NB4 (cell line): ENCODE measurements at places on chromosomes 1 and 21.

GRCh38 chr1:243710467-243710866, 139.6 kb downstream of the AKT3 start:
- DNase-seq = peak; percentile 54

DNA sequence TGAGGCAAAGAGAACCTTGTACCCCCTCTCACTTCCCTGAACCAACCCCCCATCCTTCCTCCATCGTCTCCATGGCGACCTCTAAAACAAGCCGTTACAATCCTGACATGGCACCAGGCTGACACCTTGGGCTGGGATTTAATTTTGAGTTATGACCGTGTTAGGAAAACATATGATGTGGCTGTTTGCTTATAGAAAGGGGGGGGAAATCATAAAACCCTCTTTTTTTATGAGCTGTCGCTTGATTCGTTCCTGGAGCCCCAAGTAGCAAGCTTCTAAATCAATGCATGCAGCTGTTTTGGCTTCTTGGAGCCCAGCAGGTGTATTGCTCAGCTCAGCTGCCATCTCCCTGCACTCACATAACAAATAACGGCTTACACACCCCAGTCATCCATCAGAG, 301.2 kb upstream of the SPAG17 start:
- no peak for DNase-seq

GRCh38 chr1:213829780-213830179, 158.0 kb upstream of the PROX1 start:
- no peak for DNase-seq

GRCh38 chr1:55695151-55695550, 480.0 kb upstream of the USP24 start:
- DNase-seq = no peak

DNA sequence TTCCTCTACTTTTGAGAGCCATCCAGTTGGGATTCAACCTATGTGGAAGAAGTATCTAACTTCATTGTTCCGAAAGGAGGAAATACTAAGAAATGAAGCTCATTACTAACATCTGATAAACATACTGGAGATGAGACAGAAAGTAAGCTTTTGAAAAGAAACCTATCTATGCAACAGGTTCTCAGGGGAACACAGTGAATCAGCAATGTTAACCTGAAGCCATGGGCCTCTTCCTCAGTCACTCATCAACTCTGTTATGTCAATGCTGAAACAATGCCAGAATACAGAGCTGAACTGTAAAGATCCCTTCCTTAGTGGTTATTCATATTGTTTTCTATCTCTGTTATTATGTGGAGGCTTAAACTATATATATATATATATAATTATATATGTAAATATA, 55.5 kb upstream of the ESRRG start:
- peak; percentile 9 for DNase-seq

DNA sequence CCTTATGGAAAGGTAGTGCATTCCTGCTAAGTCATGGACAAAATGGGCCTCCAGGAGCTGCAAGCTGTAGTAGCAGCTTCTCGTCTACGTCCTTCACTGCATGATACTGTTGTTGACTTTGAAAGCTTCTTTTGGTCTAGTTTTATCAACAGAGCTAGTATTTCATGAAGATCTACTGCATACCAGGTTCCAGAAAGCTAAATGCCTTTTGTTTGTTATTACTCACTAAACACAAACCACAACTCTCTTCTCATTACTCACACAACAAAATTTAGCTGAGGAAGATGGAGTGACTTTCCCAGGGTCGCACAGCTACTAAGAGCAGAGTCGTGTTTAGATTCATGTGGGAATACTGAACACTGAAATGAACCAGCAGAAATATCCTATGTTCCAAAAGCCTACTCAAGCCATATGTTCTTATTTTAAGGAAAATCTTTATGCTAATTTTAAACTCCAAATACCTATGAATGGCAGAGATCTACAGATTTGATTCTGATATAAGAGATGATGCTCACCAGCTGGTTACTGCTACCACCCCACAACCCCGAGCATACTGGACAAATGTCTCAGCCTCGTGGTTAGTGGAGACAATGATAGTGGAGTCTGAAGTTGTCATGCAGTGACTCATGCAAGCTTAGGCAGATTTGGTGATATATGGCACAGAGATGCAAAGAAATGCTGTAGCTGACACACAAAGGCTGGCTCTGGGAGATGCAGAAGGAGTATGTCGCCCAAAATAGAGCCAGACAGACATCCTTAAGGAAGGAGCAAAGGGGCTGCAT, 20.6 kb downstream of the PGBD2 start:
- DNase-seq = peak; percentile 65

DNA sequence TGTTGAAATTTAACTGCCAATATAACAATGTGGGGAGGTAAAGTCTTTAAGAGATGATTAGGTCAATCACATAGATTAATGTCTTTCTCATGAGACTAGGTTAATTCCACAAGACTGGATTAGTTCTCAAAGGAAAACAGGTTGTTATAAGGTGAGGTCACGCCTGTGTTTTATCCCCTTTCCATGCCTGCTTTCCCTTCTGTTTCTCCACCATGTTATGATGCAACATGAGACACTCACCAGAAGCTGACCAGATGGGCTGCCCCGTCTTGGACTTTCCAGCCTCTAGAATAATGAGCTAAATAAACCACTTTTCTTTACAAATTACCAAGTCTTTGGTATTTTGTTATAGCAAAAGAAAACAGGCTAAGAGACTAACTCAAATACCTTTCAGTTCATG, 70.8 kb downstream of the DDAH1 start:
- no peak for DNase-seq

DNA sequence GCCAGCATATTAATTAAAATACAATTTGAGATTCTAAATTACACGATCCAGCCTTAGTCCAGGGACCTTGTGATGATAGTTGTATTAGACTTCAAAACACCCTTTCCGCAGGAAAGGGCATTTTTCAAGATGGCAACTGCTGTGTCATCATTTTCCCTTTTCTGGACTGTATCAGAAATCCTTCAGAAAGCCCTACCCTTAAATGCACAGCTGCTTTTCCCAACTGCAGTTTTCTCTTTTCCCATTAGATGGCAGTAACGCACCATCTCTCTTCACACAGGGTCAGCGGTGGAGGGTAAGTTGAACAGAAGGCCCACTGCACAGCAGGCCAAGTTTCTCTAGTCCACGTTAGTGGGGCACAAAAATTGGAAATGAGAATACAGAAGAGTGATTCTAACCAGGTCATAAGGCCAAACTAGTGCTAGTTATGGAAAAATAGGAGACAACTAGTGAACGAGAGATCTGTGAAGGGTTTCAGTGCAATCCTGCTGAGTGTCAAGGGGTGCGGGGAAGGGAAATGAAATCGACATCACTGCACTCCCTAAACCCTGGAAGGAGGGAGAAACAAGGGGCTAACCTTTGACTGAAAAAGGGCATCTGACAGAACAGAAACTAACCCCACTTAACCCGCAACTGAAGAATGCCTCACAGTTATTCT, 22.1 kb upstream of the TDRD10 start:
- peak; percentile 84 for DNase-seq

DNA sequence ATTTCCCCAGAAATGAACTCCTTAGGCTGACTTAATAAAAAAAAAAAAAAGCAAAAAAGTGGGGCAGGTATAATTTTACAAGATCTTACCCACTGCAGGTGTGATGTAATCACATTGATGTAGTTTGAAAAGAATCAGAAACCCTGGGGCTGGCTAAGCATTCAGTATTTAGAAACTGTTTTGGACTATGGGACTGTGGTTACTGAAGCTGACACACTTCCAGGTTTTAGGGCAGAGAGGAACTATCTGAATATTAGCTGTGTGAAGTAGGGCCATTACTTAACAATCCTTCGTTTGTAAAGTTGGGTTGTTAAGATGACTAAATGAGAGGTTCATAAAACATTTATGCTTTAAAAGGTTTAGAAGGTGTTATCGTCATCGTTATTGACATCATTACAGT, 165.3 kb downstream of the FASLG start:
- DNase-seq = peak; percentile 20

GRCh38 chr21:28883931-28884330, 108.7 kb downstream of the LTN1 start:
- no peak for DNase-seq

DNA sequence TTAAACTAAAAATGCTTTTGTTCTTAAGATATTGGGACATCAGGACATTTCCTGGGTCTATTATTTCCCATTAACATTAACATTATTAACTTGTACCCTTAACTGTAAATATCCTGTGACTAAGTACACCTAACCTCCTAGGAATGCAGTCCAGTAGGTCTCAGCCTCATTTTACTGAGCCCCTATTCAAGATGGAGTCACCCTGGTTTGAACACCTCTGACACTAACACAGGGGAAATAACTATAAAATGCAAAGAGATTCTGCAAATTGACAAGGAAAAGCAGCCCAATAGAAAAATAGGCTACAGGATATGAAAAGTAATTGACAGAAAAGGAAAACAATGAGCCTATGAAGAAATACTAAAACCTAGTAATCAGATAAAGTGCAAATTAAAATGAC, 11.6 kb upstream of the NCMAP start:
- DNase-seq = no peak

DNA sequence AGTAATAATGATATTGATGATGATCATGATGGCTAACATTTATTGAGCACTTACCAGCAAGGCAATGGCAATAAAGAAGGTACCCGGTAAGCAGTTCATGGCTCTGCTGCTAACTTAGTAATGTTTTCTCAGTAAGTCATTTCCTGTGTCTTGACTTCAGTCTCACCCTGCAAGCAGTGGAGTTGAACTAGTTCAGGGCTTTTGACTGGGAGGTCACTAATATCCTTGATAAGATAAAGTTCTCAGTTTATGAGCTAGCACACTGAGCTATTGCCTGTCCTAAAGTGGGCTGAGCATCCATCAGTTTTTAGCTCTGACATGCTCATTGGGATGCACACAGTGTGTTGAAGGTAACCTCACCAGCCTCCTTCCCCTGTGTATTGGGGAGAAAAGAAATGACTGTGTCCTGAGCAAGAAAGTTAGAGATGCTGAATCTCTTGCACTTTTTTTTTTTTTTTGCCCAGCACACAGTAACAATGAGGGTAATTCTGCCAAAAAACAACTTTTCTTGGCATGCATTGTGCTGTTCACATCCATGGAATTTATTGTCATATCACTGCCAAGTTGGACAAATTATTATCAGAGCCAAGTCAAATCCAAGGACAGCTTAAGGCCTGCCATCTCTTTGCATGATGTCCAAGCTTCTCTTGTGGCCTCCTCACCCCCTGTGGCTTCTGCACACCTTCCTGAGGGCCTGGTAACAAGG, 55.5 kb upstream of the GADD45A start:
- no peak for DNase-seq

- DNase-seq = peak; percentile 45
These were observed 15.7 kb downstream of the S100A16 start for GRCh38 chr1:153597206-153597605.

GRCh38 chr1:77222496-77222895, 3.3 kb upstream of the PIGK start:
- DNase-seq = no peak

DNA sequence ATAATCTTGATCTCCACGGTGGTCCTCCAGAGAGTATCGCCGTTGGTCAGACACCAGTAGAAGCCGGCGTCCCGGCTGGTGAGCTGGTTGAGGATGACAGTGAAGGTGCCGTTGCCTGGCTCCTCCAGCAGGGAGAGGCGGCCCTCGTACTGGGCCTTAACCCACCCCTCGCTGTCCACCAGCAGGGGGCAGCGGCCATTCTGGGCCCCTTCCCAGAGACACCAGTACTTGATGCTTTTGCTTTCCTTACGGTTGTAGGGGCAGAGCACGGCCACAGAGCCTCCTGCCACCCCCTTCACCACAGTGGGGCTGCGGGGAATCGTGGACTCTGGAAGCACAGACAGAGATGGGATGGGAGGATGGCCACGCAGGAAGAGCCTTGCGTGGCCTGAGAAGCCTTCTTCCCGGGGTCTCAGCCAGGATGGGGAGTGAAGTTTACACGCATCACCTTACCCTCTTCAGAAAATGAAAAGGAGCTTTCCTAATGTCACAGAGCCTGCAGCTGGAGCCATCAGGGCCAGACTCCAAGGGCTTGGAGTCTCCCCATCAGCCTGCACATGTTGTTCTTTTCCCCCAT, 10.7 kb downstream of the PIGR start:
- DNase-seq = peak; percentile 71

DNA sequence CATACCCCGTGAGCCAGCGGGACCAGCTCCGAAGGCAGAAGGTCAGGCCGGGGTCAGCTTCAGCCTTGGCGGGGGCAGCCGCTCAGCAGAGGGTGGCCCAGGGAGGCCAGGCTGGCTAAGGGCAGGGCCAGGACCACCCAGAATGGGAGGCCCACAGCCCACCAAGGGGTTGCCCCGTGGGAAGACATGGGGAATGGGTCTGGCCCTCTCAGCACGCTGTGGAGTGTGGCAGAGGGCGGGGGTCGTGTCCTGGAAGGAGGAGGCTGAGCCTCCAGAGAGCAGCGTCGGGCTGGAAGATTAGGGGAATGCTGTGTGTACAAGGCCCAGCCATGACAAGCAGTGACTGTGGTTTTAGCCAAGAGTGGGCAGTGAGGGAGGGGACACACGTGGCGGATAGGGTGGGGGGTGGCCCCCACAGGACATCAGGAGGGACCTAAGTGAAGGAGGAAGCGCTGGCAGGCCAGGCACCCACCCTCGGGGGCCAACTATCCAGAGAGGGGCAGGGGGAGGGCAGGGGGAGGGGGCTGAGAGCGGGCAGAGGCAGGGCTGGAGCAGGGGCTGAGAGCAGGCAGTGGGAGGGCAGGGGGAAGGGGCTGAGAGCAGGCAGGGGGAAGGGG, 43.9 kb upstream of the POFUT2 start:
- DNase-seq = no peak

DNA sequence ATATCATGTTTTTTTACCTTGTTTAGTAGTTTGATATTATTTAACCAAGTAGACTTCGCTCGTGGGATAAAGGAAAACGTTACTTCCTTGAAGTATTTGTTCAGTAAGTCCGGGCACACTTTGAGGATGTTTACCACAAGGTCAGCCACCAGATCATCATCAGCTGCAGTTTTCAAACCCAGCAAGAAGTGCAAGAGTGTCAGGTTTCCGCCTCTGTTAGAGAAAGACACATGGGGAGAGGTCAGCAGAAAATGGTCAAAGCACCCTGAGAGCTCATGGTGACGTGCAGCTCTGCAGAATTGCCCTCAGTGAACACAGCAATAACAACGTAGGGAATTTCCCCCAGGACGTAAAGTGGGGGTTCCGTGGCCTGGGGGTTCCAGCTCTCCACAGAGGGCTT, 24.4 kb downstream of the URB1 start:
- DNase-seq = no peak

DNA sequence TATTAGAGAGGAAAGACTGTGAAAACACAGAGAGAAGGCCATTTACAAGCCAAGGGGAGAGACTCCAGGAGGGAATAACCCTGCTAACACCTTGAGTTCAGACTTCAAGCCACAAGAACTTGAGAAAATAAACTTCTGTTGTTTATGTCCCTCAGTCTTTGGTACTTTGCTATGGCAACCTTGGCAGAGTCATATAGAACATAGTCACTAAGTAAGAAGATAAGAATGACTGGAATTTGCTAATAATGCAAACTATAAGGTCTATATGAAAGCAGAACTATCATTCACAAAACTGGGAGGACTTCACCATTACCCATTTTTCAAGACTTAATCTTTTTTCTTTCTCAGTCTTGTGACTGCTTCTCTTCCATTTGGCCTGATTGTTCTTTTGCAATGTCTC, 767.3 kb upstream of the ADAMTS5 start:
- no peak for DNase-seq
